Hindlimb muscle (tissue), 1 donor: ENCODE measurements at places on chromosomes 5 and 9. TPM values are rescaled to one million over a fixed set of nuclear protein-coding genes. Genes with fewer than 3 reads are reported as not detected.
A peak's percentile ranks its signal among the peaks of the same experiment; 100 is the strongest.

Gene PPP1R2B
- not detected for polyA plus RNA-seq

DNA sequence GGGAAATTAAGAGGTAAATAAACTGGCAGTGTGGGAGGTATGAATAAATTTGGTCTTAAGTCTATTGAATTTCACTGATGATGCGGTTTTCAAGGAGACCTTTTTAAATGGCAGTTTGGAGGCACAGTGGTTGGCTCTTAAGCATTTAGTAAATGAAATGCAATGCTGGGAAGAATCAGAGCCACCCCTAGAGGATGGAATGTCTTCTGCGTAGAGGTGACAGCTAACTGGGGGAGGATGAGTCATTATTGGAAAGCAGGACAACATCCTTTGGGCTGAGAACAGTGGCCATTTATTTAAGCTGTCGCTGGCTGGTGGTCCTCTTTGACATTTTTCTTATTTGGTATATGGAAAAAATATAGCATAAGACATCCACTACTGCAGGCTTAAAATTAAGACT, 163.2 kb downstream of the SH3GL2 start:
- no peak for DNase-seq

DNA sequence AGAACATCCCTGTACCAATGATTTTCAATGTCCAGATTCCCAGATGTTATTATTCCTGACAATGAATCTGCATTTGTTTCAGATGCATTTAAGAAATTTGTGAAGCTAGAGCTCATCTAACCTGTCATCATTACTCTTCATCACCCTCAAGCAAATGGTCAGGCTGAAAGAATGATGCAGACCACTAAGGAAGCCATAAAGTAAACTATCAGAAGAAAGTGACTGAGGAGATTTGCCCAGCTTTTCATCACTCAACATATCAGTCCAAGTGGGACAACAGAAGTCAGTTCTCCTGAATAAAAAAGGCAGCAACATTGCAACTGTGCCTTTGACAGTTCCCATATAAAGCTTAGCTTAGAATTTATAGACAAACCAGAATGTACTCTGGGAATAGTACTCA, 419.9 kb downstream of the PDE4D start:
- no peak for DNase-seq

Gene EEIG1
- polyA plus RNA-seq: 17.8 TPM

DNA sequence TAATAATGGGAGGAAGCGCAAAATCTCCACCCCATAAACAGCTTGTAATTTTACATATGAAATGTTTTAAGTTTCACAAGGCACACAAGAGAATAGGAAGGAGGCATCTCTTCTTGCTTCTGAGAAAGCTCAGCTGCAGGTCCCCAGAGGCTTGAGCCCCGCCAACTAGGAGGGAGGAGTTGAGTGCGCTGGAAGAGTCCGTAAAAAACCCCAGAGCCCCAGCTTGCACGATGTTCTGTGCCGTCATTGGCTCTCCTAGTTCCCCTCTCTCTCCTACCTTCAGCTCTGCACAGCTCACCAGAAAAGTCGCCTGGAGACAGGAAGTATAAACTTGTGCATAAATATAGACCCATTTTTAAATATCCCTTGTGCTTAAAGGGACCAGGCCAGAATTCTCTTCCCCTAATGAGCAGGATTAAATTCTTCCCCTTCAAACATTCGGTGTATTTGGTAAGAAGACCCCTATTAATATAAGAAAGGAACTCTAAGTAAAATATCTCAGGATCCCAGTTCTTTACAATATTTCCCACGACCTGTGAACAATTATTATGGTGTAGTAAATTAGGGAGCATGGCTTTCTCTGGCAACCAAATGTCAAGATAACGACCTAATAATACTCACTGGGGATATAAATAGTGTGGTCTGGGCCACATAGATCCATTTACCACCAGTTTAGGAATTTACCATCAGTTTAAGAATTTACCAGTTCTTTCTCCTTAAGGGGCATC, 13.7 kb downstream of the GLRX start:
- DNase-seq: peak; percentile 78

Gene PCDHB9
- 3.2 TPM for polyA plus RNA-seq

Gene PNPLA7
- 4.5 TPM for polyA plus RNA-seq

Gene TMEM252
- polyA plus RNA-seq: 1.8 TPM

Gene MAMDC4
- polyA plus RNA-seq: 5.9 TPM

Gene TPPP
- 7.7 TPM for polyA plus RNA-seq

DNA sequence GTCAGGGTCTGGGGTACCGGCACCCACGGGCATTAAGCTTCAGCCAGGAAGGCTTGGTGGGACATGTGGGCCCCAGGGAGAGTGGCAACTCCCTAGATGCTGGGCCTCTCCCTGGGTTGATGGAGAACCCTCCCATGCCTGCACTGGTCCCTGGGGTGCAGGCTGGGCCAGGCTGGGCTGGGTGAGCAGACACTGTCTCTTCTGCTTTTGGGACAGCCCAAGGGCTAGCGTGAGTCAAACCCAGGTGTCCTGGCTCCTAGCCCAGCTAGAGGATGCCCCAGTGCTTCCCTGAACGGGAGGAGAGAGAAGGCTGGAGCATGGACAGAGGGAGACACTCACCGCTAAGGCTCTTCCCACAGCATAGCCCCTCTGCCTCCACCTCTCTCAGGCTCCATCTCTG, 5.7 kb upstream of the AQP7 start:
- no peak for DNase-seq

DNA sequence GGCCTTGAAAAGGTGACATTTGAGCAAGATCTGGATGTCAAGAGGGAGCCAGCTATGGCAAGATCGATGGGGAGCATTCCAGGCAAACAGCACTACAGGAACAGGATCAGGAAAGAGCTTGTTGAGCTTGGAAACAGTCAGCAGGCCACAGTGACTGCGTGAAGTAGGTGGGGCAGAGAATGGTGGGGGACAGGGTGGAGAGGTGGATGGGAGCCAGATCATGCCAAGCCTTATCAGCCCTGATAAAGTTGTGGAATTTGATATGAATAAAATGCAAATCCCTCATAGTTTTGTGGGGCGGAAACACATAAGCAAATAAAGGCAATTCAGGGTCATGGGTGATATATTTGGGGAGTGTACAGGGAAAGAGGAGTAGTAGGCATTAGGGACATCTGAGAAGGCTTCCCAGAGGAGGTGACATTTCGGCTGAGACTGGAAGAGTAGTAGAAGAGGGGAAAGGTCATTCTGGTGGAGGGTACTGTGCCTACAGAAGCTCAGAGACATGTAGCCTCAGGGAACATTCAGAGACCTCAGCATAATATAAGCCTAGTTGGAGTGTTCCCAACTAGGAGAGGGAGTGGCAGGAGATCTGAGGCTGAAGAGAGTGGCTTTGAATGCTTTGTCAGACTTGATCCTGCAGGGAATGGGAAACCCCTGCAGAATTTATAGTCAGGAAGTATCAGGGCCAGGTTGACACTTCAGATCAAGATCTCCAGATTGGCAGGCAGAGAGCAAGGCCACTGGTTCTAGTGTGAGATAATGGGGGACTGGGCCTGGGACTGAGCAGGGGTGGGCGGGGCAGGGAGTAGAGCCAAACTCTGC, 9.7 kb upstream of the CYSTM1 start:
- no peak for DNase-seq

Gene PCDHA12
- 0.06 TPM for polyA plus RNA-seq

DNA sequence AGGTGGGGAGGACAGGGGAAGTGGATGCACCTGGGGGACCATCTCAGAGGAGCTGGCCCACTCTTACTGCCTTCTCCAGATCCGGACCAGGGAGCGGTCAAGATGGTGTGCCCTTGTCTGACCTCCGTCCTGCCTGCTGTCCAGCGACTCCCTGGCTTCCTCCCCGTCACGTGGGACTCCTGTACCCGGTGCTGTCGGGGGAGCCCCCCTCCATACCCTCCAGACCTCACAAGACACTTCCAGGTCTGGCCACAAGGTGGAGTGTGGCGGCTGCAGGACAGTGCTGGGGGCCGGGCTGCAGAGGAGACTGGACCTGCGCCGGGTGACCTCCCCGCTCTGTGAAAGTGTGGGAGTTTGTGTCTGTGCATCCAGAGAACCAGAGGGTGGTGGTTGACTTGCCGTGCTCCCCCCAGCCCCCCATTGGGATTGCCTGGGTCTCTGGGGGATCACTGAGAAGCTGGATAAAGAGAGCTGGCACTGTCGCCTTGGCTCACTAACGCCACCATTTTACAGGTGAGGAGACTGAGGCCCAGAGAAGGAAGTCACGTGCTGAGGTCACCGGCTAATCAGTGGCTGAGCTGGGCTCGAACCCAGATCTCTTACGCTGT, 1.9 kb upstream of the CRB2 start:
- DNase-seq: no peak

GRCh38 chr9:12699529-12699928, 6.3 kb downstream of the TYRP1 start:
- no peak for DNase-seq

Gene PSMB7
- polyA plus RNA-seq: 188 TPM

DNA sequence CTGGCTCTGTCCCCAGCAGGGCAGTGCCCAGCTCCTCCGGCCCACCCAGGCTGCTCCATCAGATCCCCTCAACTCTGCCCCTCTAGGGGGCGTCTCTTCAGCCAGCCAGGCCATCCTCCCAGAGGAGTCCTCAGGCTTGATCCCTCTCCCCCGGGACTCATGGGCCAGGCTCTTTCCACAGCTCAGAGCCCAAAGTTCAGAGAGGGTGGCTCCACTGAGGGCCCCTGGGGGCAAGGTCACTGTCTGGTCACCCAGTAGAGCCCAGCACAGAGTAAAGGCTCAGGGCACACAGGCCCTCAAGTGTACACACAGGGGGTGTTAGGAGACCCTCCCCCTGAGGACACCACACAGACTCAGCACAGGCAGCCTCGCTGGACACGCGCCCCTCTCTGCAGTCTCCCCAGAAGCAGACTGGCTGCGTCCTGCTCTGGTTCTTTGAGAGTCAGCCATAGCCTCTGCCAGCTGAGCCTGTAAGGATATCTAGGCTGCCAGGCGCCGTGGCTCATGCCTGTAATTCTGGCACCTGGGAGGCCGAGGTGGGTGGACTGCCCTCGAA, 64.8 kb downstream of the PAX5 start:
- no peak for DNase-seq

DNA sequence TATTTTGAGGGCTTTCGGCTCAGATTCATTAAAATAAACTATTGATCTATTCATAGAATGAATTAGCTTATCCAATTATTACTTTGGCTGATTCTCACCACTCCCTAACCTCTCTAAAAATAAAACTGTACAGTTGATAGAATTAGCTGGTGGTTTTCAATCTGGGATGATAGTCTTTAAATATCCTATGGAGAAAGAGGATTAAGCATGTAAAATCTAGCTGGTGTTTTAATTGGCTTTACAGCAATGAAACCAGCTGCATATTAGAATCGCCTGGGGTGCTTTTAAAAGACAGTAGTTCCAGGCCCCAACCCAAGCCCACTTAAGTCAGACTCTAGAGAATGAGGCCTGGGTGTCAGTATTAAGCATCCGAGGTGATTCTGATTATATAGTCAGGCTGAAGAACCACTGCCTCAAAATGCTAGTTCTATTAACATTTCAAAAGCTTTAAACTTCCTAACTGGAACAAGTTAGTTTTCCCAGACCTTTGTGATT, 95.1 kb downstream of the MAP1B start:
- no peak for DNase-seq

DNA sequence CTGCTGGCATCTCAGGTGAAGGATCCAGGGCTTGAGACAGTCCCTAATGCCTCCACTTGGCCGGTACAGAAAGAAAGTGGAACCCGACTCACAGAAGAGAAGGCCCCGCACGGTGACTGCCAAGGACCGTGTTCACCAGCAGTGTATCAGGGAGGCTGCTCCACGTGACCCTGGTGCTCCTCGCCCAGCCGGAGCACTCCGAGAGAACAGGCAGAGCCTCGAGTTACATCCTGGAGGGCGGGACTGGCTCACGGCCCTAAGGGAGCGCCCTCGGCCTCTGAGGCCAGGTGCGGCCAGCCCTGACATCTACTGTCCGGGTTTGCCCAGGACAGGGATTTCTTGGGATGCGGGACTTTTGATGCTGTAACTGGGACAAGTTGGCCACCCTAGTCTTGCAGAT, 104.0 kb upstream of the SARDH start:
- no peak for DNase-seq

DNA sequence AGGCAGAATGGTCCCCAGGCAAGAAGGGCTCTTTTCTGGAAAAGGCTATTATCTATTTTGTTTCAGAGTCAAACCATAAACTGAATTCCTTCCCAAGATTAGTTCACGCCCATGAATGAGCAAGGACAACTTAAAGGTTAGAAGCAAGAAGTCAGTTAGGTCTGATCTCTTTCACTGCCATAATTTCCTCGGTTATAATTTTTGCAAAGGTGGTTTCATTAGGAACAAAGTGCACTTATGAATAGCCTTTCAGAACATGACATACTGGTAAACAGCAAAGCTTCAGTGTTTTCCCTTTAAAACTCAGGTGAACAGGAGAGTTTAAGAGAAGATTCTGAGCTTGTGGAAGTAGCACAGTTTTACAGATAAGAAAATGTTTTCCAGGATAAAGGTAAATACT, 177.9 kb downstream of the GDNF start:
- DNase-seq: no peak

Gene CDH18
- 7.8 TPM for polyA plus RNA-seq

GRCh38 chr5:167057665-167058064, 1233.8 kb upstream of the WWC1 start:
- DNase-seq: peak; percentile 38

GRCh38 chr9:133609311-133610098, at the start of gene FAM163B:
Gene FAM163B, minus strand, starts transcription at chr9:133609389. Its CDS starts 29,166 bp downstream, at chr9:133580223.
- DNase-seq: peak; percentile 82

Gene SMIM3
- 5.7 TPM for polyA plus RNA-seq

Gene SEMA4D
- polyA plus RNA-seq: 23.3 TPM

- DNase-seq: peak; percentile 92
These were observed 451.6 kb upstream of the CD180 start for GRCh38 chr5:67648201-67648671.
